NCI-H524 (cell line): ENCODE measurements at places on chromosomes 12 and 14.

DNA sequence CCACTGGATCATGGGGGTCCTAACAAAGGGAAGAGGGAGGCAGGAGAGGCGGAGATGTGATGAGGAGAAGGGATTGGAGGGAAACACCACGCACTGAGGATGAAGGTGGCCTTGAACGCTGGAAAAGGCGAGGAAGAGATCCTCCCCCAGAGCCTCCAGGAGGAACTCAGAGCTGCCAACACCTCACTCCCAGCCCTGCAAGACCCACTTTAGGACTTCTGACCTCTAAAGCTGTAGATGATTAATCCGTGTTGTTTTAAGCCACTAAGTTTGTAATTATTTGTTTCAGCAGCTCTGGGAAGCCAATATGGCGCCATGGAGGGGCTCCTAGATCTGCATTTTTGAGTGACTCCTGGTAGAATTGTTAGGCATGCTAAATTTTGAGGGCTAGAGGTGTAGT lies 74.6 kb upstream of the CEP83 start:
- no peak for DNase-seq

GRCh38 chr12:130606231-130606630 lies 109.9 kb downstream of the RIMBP2 start:
- no peak for DNase-seq

DNA sequence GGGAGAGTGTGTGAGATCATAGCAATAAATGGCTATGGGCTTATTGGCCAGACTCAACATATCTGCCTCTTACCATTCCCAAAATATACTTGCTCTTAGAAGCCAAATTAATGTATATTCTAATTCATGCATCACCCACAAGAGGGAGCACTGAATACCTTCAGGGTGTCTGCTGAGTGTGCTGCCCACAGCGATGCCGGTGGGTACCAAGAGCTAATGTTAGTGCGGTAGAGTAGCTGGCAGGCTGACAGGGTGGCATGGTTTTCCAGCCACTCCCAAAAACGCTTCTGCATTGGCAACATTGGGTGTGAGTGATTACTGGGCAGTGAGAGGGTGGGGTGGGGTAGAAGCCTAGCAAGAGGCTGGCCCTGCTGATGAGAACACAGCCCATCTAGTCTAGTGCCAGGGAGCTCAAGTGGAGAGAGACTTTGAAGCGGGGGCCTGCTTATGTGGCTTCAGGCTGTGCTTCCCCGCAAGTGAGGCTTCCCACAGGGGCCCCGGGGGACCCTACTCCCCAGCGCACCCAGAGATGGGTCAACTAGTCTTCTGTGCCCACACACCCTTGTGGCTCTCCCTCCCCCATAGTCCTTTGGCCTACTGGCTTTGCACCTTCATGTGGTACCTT lies 9.2 kb upstream of the PLEKHD1 start:
- DNase-seq = peak; percentile 46

- peak; percentile 83 for DNase-seq
These were observed 323 bp downstream of the VTI1B start for GRCh38 chr14:67674139-67674479.

GRCh38 chr12:116050275-116050674 lies 227.2 kb downstream of the MED13L start:
- no peak for DNase-seq

DNA sequence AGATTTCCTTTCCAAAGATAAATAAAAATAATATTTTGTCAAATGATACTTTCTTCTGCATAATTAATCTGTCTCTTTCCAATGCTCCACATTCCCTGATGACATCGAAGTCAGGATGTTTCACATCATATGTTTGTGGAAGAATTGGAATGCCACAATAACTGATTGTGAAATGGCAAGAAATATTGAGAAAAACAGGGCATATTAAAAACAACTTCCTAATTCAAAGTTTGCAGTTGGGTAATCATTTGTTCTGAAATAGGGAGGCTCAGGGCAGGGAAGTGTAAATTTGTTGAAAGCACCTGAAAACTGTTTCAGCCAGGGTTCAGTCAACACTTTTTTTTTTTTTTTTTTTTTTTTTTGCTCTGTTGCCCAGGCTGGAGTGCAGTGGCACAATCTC lies 50.7 kb downstream of the BCAT1 start:
- no peak for DNase-seq

- no peak for DNase-seq
These were observed 34.3 kb upstream of the GAS2L3 start for GRCh38 chr12:100539202-100539601.

DNA sequence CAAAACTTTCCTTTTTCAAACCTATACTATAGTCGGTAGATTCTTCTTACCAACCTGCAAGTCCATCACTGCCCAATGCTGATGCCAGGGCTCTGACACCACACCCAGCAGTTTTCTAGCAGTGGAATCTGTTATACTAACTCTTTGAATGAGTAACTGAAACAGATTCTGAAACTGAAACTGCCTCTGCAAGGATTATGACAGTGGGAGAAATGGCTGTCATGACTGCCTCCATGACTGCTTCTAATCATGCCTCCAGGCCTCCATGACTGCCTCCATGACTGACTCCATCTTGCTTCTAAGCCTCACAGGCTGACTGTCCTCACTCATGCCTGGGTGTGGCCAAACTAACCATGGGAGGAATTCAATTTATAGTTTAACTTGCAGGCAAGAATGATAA lies 29.4 kb upstream of the OXA1L start:
- no peak for DNase-seq

GRCh38 chr12:94587266-94588241 lies 62.8 kb downstream of the TMCC3 start:
- DNase-seq = no peak

DNA sequence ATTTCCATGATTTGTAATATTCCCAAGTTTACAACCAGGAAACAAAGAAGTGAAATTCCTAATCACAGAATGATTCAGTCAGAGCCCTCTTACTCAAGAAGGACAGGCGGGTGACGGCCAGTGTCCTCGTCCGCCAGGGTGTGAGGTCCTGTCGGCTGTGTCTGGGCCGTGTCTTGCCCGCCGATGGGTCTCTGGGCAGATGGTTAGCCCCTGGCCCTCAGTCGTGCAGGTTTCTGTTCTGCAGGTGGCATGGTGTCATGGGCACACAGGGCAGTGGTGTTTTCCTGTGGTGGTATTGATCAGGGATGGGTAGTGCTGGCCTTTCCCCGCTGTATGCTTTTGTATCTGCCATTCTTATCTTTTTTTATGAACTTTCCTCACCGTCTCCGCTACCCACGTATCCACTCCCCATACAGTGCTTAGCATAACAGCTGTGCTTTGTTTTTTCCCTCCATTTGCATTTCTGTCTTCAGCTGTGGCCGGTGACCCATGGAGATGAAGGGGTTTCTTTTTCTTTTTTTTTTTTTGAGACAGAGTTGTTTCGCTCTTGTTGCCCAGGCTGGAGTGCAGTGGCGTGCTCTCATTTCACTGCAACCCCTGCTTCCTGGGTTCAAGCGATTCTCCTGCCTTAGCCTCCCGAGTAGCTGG lies 100.7 kb downstream of the TSPAN9 start:
- no peak for DNase-seq

- no peak for DNase-seq
These were observed 383.2 kb upstream of the FLRT2 start for GRCh38 chr14:85146779-85147178.

- DNase-seq = no peak
These were observed 59.3 kb downstream of the PRICKLE1 start for GRCh38 chr12:42530284-42530683.

DNA sequence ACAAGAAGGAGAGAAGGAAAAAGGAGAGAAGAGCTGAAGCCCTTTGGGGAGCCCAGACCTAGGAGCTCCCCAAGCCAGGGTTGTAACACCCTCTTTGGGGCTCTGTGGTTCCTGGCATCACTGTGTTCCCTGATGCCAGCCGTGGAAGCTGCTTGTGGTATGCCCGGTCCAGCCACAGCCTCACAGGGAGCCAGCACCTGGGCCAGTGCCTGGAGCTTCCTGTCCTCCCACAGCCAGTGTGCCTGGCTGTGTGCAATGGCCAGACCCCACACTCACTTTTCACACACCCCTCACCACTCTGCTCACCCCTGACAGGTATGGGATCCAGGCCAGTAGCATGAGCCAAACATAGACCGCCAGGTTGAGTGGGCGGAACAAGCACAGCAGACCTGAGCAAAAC lies 834.7 kb downstream of the FLRT2 start:
- DNase-seq = no peak

DNA sequence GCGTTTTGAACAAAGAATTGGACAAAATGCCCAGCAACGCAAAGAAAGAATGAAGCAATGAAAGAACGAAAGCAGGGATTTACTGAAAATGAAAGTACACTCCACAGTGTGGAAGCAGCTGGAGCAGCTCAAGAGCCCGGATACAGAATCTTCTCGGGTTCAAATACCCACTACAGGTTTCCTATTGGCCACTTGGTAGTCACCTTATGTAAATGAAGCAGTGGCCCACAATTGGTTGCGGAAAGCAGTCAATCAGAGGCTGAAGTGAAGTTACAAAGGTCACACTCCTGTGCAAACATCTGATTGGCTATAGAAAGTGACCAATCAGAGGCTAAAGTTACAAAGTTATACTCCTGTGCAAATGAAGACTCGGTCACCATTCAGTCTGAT lies 15.0 kb upstream of the PPP1R13B start:
- no peak for DNase-seq

- no peak for DNase-seq
These were observed 47.6 kb downstream of the EML1 start for GRCh38 chr14:99840774-99841305.

- DNase-seq = peak; percentile 22
These were observed 1.1 kb downstream of the ARID2 start for GRCh38 chr12:45730348-45731189.

- DNase-seq = no peak
These were observed 402.6 kb downstream of the FUT8 start for GRCh38 chr14:65815127-65815526.

DNA sequence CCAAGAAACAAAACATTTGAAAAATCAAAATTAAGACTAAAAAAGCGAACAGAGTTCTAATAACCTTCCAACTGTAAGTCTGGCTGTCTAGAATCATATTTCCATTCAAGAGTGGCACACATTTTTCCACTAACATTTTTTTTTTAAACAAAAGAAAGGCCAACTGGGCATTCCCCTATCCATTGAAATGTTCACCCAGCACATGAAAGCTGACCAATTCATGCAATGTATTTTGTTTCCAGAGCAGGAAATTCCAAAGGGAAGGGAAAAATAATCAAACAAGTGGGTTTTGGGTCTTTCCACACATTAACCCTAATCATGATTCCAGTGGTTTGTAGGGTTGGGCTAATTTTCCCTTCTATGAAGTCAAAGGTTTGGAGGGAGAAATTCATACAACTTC lies 206.5 kb downstream of the CALM1 start:
- DNase-seq = no peak

DNA sequence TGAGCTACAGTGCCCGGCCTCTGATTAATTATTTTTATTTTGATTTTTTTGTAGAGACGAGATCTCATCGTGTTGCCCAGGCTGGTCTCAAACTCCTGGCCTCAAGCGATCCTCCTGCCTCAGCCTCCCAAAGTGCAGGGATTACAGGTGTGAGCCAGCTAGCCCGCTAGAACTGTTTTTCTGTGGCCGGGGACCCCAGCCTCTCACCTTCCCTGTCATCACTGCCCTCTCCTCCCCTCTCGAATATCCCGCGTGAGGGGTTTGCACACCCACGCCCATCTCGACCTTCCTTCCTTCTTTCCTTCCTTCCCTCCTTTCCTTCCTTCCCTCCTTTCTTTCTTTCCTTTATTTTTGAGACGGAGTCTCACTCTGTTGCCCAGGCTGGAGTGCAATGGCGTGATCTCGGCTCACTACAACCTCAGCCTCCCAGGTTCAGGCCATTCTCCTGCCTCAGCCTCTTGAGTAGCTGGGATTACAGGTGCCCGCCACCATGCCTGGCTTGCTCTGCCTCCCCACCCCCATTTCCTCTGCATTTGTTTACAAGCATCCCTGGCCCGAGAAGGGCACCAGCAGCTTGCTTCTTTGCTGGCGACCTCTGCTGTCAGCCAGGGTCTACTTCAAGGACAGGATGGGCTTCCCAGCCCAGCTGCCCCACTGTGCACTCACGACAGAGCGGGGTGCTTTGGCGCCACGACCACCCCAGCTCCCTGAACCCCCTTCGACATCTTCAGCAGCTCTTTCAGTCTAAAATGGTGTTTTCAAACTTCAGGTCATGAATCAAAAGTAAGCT lies 4.3 kb upstream of the TRAF3 start:
- DNase-seq = peak; percentile 86

GRCh38 chr12:106291342-106291741 lies 11.2 kb upstream of the TCP11L2 start:
- no peak for DNase-seq

- no peak for DNase-seq
These were observed 31.2 kb downstream of the CREBL2 start for GRCh38 chr12:12642916-12643315.

- DNase-seq = no peak
These were observed 18.0 kb downstream of the LUM start for GRCh38 chr12:91093341-91093740.

- no peak for DNase-seq
These were observed 68.0 kb downstream of the SERPINA3 start for GRCh38 chr14:94679937-94680861.
